ENCODE measurements at places on chromosomes 3 and 15.

DNA sequence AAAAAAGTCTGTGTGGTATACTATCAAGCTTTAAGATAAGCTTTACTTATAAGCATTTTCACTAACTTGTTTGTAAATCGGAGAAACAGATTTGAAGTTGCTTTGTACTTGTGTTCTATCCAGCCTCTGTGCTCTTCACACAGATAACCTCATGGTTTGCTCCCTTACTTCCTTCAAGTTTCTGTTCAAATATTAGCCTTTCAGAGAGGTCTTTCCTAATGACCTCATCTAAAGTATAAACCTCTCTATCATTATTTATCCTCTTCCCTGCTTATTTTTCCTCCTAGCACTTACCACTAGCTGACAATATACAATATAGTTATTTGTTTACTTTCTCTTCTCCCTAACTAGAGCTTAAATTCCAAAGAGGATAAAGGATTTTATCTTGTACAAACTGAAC lies 180.0 kb downstream of the CBLB start:
- DNase-seq: no peak

DNA sequence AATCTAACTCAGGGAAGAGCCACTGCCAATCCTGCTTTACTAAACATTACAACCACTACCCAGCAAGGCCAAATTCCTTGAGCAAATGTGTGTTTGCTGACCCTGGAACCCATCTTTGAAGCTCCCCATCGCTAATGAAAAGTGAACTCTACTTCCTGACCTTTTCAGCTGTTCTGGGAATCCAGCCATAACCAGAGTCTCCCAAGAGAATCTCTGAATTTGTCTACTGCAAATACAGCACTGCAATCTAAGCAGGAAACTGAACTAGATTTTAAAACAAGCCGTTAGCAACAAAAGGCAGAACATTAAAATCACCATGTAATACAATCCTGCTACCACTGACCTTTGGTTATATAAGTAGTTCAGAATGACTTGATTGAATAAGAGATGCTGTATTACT lies 309.2 kb downstream of the MAGI1 start:
- DNase-seq: peak; percentile 10

- no peak for DNase-seq
Observed at GRCh38 chr3:143978263-143978631, 6.6 kb downstream of the DIPK2A start.

DNA sequence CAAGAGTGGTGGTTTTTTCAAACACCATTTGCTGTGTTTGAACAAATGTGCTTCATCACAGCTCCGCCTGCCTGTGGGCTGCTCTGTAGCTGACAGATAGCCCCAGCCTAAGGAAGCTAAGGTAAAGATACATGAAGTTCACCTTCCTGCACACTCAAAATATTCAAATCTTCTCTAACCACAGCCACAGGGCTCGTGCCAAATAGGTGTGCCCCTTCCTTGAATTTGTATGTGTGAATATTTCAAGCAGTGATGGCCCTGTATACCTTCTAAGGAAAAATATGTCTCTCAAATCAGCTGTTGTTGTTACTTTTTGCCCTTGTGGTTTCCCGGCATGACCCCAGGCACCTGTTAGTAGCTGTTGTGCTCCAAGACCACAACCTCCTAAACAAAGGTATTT lies 92.8 kb downstream of the CCNL1 start:
- DNase-seq: no peak

GRCh38 chr15:101138913-101139880 lies 112.7 kb downstream of the CHSY1 start:
- DNase-seq: no peak

- no peak for DNase-seq
Observed at GRCh38 chr15:93152360-93152759, 63.3 kb upstream of the RGMA start.

DNA sequence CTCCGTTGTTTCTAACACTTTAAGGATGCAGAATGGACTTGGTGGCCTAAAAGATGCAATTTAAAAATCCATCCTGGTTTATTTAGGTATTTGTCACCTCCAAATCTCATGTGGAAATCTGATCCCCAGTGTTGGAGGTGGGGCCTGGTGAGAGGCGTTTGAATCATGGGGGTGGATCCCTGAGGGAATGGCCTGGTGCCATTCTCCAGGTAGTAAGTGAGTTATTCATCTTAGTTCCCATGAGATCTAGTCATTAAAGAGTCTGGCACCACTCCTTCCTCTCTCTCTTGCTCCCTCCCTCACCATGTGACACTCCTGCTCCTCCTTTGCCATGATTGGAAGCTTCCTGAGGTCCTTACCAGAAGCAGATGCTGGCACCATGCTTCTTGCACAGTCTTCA lies 339.1 kb downstream of the NTRK3 start:
- DNase-seq: no peak

DNA sequence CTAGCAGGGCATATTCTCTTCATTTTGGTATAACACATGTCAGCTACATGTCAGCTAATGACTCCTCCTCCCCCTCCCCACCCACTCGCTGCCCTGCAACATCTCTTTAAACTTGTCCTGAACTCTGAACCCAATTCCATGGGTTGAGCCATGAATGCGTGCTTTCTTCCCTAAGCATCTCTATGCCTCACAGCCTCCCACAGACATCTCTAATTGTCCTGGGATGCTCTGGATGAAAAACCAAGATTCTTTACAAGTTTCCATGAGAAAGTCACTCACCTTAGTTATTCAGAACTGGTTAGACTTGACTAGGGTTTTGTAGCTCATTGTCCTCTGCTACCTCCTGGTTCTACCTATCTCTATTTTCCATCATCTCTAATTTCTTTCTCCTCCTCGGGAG lies 629.1 kb downstream of the TBL1XR1 start:
- DNase-seq: no peak

DNA sequence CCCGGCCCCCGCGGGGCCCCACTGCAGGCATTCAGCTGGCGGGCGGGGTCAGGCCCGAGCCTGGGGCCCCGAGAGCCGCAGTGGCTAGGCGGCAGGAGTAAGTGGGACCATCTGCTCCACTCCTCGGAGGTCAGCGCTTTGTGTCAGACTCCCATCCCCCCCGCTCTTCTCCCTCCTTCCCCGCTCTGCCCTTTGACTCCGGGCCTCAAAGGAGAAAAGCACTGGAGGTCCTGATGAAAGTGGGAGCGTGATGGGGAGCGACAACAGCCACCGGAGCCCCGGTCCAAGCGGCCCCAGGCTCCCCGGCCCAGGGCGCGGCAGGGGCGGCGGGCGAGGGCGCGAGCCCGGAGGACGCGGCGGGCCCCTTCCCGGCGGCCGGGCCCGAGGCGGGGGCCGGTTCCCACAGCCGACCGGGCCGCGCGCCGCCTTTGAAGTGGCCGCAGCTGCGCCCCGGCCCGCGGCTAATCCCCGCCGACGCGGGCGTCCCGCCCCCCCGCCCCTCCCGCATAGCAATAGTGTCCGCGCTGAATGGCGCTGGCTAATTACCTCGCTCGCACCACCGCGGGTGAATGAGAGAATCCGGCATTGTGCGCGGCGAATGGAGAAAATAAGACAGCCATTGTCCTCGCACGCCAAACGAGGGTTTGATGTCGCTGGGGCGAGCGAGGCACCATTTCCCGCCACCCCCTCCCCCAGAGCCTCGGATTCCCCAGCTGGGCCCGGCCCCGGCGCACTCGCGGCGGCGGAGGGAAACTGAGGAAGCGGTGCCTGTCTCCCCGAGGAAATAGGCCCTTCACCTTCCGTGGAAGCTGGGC lies 22.4 kb downstream of the IGDCC3 start:
- DNase-seq: peak; percentile 84

- no peak for DNase-seq
Observed at GRCh38 chr3:171783086-171783485, 27.2 kb downstream of the PLD1 start.

DNA sequence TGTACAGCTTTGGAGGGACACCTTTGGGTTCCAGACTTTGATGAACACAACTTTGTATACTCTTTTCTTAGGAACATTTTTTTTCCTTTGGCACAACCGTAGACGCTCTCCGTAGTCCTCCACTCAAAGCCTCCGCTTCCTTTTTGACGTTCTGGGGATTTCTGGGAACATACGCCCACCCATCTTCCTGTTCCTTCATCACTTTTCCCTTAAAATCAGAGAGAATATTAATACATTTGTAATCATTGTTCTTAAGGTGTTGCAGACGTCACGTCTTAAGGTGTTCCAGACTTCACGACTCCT lies 405 bp upstream of the SPG21 start:
- no peak for DNase-seq

GRCh38 chr3:23685541-23686258 lies 120.1 kb upstream of the UBE2E1 start:
- DNase-seq: peak; percentile 71

- DNase-seq: no peak
Observed at GRCh38 chr15:59282515-59283337, 76.1 kb downstream of the LDHAL6B start.

- no peak for DNase-seq
Observed at GRCh38 chr15:61205346-61205921, 23.7 kb downstream of the RORA start.

- no peak for DNase-seq
Observed at GRCh38 chr3:136620436-136620835, 131.7 kb downstream of the STAG1 start.

GRCh38 chr15:74427607-74428441 lies 5.9 kb downstream of the SEMA7A start:
- no peak for DNase-seq

- DNase-seq: no peak
Observed at GRCh38 chr15:52801748-52802085, 11.6 kb upstream of the ONECUT1 start.

DNA sequence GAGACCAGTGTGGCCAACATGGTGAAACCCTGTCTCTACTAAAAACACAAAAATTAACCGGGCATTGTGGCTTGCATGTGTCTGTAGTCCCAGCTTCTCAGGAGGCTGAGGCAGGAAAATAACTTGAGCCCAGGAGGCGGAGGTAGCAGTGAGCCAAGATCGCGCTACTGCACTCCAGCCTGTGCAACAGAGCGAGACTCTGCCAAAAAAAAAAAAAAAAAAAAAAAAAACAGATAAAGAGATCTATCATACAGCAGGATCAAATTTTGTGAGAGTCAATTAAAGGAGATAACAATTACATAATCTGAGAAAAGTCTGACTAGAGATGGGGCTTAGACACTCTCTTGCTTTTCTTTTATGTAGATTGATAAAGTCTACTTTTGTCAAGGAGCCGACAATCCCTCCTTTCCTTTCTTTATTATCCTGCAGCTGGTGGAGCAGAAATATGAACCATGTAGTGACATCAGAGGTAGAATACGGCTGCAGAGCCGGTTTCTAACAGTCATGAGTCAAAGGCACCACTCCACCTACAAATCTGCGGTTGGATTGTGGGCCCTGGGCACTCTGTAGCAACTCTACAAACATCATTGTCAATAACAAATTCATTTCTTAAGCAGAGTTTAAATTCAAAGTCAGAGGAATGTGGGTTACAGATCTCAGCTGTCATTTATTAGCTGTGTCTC lies 9.0 kb downstream of the C2CD4A start:
- DNase-seq: no peak

DNA sequence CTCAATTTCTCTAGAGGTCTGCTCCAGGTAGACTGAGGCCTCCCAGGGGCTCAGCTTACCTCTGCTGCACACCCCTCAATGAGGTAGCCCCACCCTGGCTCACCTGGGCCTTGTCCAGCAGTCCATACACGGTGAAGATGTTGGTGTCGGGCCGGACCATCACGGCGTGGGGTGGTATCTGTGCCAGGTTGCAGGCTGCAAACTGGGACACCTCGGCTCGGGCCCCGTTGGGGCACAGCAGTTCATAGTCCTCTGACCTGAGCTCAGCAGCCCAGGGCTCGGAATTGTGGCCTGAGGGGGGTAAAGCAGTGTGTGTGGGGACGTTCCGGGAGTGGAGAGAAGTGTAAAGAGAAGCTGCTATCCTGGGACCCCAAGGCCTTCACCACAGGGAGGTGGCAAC lies 23.2 kb downstream of the MELTF start:
- no peak for DNase-seq

GRCh38 chr3:9666704-9667445 lies 17.6 kb downstream of the MTMR14 start:
- no peak for DNase-seq

- DNase-seq: no peak
Observed at GRCh38 chr3:173659972-173660371, 262.4 kb downstream of the NLGN1 start.

- no peak for DNase-seq
Observed at GRCh38 chr3:29284497-29284896, 3.6 kb downstream of the RBMS3 start.

DNA sequence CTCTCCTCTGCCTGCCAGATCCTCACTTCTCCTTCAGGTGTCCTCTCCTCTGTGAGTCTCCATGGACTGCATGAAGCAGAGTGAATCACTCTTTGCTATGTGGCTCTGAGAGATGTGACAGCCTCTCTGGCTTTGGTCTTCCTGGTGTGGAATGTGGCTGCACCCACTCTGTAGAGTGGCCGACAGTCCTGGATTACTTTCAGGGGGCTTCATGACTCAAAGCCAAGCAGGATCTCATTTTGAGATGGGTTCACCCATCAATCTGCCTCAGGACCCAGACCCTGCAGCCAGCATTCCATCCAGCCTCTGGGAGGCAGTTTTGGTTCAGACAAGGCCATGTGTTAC lies 221.9 kb upstream of the LYSMD4 start:
- no peak for DNase-seq

GRCh38 chr3:20401253-20401652 lies 215.2 kb upstream of the SGO1 start:
- no peak for DNase-seq

GRCh38 chr3:116734243-116734642 lies 24.7 kb downstream of the TUSC7 start:
- DNase-seq: no peak

- no peak for DNase-seq
Observed at GRCh38 chr3:150439657-150440056, 31.6 kb downstream of the TSC22D2 start.

DNA sequence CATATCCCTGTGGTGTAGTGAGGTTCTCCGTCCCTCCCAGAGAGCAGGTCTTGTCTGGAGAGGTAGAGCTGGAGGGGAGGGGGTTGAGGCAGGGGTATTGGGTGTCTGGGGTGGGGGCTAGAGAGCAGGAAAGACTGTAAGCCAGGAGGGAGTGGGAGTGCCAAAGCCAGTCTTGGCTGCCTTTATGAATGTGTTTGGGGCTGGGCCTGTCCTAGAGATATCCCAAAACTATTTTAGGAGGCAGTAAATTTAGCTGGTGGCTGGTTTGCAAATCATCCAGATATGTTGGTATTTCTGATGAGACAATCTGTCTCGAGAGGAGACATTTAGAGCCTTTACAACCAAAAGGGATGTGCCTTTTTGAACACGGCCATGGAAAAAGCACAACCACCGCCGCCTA lies 166.6 kb downstream of the TLE3 start:
- no peak for DNase-seq

- no peak for DNase-seq
Observed at GRCh38 chr3:160811237-160811548, 55.2 kb downstream of the PPM1L start.

GRCh38 chr3:154952553-154952952 lies 127.6 kb upstream of the MME start:
- DNase-seq: no peak

DNA sequence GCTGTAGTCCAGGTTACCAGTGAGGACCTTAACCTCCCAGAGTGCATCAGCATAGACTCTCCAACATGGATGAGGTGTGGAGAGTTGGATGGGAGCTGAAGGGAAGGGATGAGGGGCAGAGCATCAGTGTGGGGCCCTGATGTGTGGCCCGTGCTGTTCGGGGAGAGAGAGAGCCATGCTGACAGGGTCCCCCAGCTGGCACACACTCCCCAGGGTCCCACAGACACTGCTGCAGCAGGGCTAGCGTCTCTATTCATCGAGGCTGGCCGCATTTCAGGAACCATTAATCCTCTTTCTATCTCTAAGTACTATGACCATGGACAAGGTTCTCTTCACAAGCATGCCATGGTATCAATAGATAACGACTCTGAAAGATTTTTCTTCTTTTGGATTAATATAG lies 85.9 kb upstream of the PLXNA1 start:
- DNase-seq: no peak

All from Ammon's horn (tissue), 1 donor.